ENCODE measurements at places on chromosomes 1 and 21.

DNA sequence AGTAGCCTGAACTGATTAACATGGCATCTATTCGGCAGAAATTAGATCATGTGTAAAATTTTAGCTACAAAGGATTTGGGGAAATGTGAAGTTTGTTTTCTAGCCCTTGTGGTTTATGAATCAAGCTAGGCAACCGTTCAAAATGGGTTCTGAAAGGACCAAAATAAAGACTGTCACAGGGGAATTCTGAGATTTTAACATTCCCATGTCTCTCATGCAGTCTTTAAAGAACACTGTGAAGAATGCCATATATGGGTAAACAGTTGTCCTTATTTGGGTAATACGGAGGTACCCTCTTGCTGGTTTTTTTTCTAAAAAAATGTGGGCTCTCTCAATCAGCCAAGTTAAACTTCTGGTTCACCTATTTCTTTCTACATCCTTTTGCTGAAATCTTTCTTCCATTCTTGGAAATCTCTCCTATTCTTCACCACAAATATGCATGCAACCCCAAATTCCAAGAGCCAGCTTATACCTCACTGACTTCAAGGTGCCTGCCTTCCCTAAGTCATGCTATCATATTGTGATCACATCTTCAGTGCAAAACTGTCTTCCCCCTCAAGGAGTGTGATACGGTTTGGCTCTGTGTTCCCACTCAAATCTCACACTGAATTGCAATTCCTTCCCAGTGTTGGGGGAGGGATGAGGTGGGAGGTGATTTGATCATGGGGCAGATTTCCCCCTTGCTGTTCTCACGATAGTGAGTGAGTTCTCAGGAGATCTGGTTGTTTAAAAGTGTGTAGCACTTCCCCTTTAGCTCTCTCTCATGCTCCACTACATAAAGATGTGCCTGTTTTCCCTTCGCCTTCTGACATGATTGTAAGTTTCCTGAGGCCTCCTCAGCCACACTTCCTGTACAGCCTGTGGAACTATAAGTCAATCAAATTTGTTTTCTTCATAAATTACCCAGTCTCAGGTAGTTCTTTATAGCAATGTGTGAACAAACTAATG is 308.7 kb downstream of the TTLL7 start:
- DNase-seq = no peak

GRCh38 chr1:116288201-116288598 is 84.8 kb upstream of the ATP1A1 start:
- DNase-seq = no peak

- peak; percentile 8 for DNase-seq
These were observed 27.6 kb downstream of the CD244 start for GRCh38 chr1:160834945-160835565.

DNA sequence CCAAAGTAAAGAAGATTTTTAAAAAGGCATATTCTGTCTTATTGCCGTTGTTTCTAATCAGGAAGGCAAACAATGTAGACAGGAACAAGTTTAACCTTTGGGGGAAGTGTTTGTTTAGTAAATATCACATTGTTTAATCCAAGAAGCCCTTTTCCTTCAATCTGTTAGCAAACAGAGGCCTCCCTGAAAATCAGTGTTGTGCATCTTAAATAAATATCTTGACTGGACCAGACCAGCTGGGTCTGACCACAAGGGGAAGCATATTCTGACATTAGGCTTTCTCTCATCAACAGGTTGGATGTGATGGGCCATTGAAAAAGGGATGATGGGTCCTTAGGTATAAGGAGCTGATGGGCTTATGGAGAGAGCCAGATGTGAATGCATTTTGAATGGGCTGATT is 81.8 kb upstream of the SGIP1 start:
- no peak for DNase-seq

GRCh38 chr21:29601047-29601446 is 302.3 kb downstream of the BACH1 start:
- no peak for DNase-seq

- DNase-seq = no peak
These were observed 122.6 kb downstream of the KCNJ6 start for GRCh38 chr21:37793660-37794059.

GRCh38 chr1:53196017-53196484 is 573 bp upstream of the CPT2 start:
- DNase-seq = no peak

- no peak for DNase-seq
These were observed 8.1 kb upstream of the MYOG start for GRCh38 chr1:203093754-203094410.

GRCh38 chr1:29424266-29424665 is 187.9 kb downstream of the PTPRU start:
- no peak for DNase-seq

- no peak for DNase-seq
These were observed 158.2 kb upstream of the KLHDC7A start for GRCh38 chr1:18322368-18323032.

DNA sequence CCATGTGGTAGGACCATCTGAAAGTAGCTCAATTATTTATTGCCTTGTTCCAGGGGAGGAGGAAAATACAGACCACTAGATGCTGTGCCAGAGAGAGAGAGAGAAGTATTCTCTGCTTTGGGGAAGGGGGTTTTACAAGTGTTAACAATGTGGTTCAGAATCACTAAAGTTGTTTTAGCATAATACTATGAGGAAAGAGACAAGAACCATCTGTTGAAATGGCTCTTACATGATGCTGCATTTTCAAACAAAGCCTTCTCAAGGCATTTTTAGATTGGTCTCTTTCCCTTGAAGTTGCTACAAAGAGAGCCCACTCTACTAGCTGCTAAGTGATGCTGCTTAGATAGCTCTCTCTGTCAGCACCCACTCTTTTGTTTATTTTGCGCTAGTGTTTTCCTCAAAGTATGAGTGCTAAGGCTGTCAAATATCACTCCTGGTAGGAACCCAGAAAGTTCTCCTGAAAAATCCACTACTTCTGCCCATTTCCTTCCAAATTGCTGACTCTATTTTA is 255.1 kb downstream of the NFIA start:
- DNase-seq = no peak

GRCh38 chr1:229599218-229599954 is 26.5 kb downstream of the TAF5L start:
- DNase-seq = no peak

DNA sequence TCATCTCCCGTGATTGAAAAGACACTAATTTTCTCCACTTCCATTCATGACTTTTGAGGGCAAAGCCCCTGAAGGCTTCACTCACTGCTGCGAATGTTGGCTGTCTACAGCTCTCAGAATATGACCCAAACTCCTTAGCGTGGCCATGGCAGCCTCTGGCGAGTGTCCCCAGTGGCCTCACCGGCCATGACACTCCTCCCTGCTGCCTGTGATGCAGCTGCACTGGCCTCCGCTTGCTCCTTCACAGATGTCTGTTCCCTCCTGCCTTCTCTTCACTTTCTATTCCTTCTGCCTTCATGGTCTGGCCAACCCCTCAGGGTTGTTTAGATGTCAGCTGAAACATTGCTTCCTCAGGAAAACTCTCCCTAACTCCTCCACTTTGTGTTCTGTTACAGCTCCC is 30.8 kb upstream of the PTPRF start:
- no peak for DNase-seq

GRCh38 chr1:46379996-46380395 is 14.1 kb upstream of the FAAH start:
- no peak for DNase-seq

DNA sequence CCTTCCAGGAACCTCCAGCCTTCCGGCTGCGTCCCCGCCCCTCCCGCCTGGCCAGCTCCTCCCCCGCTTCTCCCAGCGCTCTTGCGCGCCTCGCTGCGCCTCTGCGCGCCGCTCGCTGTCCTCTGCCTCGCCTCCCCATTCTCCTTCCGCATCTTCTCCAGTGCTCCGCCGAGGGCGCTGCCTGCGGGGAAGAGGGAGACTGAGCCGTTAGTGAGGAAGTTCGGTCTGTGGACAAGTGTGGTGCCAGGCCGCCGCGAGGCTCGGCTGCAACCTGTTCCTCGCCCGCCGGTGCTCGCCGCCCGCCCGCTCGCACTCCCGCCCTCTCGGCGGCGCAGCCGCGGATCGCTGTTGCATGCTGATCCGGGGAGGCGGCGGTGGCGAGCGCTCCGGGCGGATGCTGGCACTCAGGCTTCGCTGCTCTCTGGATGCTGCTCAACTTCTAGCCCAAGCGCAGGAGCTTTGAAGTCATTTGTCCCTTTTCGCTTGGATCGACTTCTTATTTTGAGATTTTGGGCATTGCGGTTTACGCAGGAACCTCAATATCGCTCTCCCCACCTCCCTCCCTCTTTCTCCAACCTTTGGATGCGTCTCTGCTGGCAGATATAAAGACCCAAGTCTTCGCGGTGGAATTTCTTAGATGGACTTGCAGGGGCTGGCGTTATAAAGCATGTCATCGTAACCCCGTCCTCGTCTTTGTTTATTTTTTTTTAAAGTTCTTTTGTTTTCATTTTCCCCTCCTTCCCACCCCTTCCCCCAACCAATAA is 614 bp upstream of the CACNA1E start:
- DNase-seq = no peak

DNA sequence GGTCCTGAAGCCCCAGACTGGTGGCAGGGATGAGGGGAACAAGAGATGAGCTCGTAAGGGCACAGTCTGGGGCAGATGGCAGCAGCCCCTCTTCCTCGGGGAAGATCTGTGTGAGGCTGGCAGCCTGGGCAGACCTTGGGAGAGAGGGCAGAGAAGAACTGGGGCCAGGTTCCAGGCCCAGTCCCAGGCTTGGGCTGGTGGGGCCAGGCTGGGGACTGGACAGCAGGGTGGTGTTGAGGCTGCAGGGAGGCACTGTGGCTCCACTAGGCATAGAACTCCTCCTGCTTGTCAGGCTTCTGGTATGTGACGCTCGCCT is 35.7 kb downstream of the SDC3 start:
- no peak for DNase-seq

DNA sequence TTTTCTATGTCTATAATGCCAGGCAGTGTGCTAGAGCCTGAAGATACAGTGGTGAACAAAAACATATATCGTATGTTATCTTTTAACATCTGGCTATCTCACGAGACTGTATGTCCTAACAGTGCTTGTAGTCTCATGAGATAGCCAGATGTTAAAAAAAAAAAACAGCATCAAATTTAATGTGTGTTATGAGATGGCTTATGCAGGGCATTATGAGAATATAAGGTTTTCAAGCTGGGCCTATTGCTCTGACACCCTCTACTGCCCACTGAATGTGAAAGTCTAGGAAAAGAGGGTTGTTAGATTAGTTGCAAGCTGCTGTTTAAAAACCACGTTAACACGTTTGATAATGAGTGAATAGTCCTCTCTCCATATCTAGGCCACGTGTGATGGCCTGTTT is 109.8 kb downstream of the CACHD1 start:
- DNase-seq = no peak

GRCh38 chr1:159821171-159821867 is 5.4 kb upstream of the SLAMF8 start:
- DNase-seq = no peak

DNA sequence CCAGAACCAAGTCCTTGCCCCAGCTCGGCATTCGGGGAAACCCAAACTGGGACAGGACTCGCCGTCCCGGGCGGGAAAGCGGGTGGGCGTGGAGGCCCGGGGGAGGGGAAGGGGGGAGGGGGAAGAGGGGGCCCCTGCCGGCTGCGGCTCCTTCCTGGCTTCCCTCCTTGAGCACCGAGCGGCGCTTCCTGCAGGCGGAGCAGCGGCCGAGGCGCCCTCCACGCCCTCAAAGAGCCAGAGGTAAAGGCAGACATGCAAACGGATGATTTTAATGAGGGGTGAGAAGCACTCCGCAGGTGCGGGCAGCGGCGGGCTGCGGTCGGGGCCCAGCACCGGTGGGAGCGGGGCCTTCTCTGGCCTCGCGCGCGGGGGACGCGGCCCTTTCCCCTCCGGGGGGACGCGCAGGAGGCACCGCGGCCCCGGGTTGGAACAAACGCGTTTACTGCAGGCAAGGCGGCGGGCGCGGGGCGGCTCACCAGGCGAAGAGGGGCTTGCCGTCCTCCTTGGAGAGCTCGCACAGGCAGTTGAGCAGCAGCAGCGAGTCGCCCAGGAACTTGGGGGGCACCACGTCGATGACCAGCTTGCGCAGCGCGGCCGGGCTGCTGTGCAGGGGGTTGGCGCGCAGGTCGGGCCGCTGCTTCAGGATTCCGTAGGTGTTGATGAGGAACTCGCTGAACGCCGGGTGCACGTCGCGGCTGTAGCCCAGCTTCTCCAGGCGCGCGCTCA is 5.7 kb upstream of the FTCD start:
- no peak for DNase-seq

DNA sequence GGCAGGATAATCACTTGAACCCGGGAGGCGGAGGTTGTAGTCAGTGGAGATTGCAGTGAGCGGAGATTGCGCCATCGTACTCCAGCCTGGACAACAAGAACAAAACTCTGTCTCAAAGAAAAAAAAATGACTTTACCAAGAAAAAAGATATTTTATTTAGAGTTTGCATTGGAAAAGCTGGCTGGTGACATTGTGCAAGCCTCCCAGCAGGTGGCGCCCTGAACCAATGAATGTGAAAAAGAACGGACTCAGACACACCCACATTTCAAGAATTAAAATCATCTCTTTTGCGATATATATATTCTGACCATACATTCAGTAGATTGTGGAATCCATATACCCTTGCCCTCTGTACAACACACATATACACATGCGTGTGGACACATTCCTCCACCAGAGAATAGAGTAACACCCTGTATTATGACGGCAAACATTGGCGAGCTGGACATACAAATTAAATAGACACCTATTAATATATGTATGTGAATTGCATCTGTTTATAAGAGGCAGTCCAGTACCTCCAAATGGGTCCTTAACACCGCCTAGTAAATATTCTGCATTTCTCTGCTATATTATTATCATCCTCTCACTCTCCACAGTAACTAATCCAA is 39.0 kb upstream of the CADM3 start:
- DNase-seq = no peak

GRCh38 chr1:204275695-204276370 is 62.0 kb upstream of the GOLT1A start:
- no peak for DNase-seq

DNA sequence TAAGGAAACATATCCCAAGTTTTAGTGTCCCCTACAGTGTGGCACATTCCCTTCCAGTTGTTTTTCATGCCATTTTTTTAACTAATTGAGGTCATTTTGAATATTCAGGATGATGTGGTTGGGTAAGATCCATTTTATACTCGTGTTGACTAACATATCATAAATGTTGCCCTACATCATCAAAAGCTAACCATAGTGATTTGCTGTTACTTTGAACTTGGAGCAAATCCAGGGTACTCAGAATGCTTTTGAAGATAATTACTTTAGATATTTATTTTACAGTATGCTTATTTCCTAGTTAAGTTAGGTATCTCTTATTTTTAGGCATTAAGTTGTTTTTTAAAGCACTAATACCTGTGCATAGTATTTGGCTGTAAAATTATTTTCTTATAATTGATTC is 57.8 kb downstream of the DYRK1A start:
- no peak for DNase-seq

- DNase-seq = no peak
These were observed 43.2 kb upstream of the LBR start for GRCh38 chr1:225471109-225471452.

GRCh38 chr1:63877816-63878215 is 104.0 kb downstream of the ROR1 start:
- no peak for DNase-seq

- DNase-seq = no peak
These were observed 797 bp downstream of the CC2D1B start for GRCh38 chr1:52365071-52365745.

All from NCI-H748 treated with DMSO at 0.1 percent for 48 hours (cell line).